ENCODE measurements at places on chromosomes 11 and 22.

GRCh38 chr11:66745356-66746235, 16.6 kb upstream of the SPTBN2 start:
- DNase-seq, result peak; percentile 13

GRCh38 chr11:33640730-33641371, 59.8 kb downstream of the C11orf91 start:
- DNase-seq, result no peak

- no peak for DNase-seq
Measured at GRCh38 chr11:43504316-43504950, 145.7 kb downstream of the TTC17 start.

DNA sequence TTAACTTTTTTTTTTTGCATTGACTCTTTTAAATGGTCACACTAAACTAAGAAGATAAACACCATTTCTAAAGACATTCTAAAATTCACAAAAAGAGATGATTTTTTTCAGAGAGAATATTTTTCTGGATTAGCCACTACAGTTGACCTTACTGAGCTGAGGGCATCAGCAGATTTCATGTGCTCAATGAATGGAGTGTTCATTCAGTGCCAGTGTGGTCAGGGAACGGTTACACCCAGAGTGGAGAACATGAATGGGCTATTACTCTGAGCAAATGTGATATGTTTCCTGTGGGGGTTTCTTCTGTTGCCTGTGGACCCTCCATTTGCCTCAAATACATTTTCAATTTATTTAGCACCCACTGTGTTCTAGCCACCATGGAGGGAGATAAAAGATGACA, 19.1 kb downstream of the PKNOX2 start:
- DNase-seq, result no peak
